Activated CD8-positive, alpha-beta memory T cell treated with anti-CD3 and anti-CD28 coated beads for 4 hours (primary cell): ENCODE measurements at places on chromosomes 16 and 17.
A peak's percentile ranks its signal among the peaks of the same experiment; 100 is the strongest.

- no peak for DNase-seq
These were observed 143.3 kb downstream of the PITPNC1 start for GRCh38 chr17:67520252-67520906.

DNA sequence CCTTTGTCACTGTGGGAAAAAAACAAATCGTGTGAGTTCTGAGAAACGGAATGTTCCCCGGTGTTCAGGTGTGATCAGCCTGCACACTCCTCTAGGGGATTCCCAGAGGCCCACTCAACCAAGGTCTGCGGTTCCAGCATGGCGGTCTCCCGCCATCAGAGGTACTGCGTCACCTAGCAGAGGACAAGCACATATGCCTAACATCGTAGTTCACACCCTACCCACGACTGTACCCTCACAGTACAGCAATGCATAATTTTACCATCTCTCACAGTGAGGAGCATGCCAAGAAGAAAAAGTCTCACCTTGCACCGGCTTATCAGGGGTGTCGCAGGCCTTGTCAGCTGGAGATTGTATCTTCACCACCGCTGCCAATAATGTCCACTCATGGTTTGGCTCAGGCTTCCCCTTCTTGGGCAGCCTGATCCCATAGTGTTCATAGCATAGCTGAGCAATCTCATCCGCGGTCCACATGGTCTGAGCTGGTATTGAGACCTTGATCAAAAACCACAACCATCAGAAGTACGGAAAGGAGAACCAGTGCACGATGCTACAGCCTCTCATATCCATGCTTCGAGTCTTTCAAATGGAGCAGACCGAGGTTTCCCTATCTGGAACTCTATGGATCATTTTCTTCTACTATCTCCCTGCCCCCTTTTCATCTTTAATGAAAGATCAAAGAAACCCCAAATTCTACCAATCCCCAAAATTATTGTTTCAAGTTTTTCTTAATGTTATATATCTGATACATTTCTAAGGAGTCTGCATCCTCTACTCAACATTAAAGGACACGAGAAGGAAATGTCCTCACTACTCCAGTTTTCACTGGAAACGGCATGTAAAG is 2.5 kb downstream of the ADAT1 start:
- DNase-seq = peak; percentile 36

- no peak for DNase-seq
These were observed 669 bp upstream of the CRISPLD2 start for GRCh38 chr16:84818989-84819643.

DNA sequence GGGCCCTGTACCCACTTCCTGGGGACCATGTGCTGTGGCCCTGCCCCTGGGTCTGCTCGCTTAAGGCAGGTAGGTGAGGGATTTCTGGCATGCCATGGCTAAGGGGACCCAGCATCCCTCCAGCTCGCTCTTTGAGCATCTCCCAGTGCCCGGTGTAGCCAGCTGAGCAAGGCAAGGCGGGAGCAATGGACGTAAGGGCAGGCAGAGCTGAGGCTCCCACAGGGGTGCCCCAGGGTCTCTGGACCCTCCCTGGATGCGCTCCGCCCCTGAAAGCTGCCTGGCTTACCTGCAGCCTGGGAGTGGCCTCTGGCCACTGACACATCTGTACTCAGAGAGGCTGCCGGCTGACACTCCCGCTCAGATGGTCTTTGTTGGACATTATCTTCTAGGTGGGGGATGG is 189.9 kb downstream of the IRF8 start:
- no peak for DNase-seq

DNA sequence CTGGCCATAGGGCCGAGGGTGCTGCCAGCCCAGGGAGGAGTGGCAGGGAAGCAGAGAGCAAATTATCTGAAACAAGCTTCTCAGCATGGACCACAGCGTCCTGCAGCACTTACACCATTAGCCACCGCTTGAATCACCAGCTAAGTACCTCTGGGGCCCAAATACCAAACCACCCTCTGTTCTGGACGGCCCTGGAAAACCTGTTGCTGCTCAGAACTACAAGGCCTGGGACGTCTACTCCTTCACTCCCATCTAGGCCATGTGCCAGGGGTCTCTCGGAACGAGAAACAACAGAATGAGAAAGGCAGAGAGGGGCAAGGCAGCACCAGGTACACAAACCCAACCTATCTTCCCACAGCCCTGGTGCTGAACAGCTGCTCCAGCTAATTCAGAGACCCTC is 39.9 kb upstream of the GFOD2 start:
- DNase-seq = no peak

- DNase-seq = no peak
These were observed 58.0 kb upstream of the HNF1B start for GRCh38 chr17:37802712-37803416.

- peak; percentile 90 for DNase-seq
These were observed at the start of gene SETD1A for GRCh38 chr16:30957456-30958174. Gene SETD1A (plus strand): TSS chr16:30957754. CDS start chr16:30958732, 978 bp downstream.

DNA sequence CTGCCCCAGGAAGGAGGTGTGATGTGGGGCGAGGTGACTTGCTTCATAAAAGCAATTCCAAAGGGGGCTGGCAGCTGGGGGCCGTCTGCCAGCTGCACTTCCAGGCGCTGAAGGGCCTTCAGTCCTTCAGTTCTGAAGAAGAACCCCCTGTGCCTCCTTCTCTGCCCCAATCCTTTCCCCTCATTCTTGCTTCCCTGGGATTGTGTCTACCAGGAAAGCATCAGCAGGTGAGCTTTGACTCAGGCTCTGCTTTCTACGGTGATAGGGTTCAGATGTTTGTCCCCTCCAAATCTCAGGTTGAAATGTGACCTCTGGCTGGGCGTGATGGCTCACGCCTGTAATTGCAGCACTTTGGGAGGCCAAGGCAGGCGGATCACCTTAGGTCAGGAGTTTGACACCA is 52.5 kb upstream of the NKD1 start:
- DNase-seq = no peak

GRCh38 chr17:35313875-35314409 is 59.5 kb downstream of the SLFN11 start:
- DNase-seq = no peak

DNA sequence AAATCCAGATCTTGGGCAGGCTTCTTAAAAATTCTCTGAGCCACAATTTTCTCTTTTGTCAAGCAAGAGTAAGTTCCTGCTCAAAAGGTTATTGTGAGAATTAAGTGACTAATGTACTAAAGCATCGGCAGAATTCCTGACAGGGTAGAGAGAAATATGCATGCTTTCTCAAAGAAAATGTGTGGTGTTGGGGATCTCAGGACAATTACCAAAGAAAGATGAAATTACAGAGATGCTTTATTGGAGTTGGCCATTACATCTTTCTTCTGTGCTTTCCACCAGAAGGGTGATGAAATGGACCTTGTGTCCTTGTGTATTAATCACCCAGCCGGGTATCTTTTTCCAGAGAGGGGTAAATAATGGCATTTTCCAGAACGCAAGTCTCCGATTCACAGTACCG is 1.7 kb upstream of the USP43 start:
- no peak for DNase-seq

- DNase-seq = no peak
These were observed 10.2 kb downstream of the MYO18A start for GRCh38 chr17:29169806-29170591.

GRCh38 chr17:82936768-82937171 is 96.9 kb upstream of the ZNF750 start:
- DNase-seq = no peak

DNA sequence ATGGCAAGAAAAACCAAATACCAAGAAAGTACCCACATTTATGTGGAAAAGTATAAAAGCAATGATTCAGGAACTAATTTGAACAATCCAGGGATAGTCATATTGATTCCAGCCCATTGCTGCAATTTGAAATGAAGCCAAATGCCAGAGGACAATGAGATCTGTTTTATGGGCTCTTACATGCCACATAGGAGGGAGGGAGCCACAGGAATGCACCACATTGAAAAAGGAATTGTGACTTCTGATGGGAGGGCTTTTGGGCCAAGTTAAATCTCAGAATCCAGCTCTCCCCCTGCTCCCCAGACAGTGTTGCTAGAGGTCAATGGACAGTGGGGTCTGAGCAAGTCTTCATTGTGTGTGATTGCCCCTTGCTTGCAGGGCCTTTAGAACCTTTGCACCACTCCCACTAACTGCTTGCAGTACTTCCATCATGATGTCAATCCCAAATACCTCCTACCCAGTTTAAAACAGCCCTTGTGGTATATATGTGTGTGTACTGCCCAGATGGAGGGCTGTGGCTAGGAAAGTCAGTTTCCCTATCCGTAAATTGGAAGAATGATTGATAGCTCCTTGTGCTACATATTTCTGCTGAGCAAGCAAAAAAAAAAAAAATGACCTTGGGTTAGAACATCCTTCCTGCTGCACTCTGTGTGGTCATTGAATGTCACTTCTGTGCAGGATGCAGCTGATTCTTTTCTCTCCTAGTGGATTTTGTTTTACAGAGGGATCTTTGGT is 406.8 kb downstream of the UTP18 start:
- DNase-seq = no peak

DNA sequence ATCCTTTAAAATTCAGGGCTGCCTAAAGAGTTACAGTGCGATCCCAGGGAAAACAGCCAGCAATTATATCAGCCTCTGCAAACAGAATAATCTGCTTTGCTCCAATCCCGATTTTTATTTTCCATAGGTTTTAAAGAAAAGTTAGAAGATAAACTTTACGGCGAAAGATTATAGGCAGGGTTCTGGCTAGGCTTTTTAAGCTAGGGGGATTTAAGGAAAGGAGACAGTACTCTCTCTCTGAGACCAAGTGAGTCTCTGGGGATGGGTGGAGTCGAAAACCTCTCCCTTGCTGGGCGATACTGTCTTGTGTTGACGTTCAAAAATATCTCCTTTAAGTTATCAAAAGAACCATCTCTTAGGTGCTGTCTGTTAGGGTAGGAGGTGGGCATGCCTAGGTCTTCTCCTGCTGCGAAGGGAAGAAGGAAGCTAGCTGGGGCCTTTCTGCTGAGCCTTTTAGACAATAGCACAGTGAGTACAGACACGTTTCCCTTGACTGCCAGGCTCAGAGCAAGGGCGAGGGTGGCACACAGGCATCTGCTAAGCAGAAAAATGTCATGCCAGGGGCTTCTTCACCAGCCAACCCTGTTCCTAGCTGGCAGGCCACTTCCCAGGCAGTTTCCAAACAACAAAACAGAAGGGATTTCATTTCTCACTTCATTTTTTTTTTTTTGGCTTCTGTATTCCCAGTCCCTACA is 167.9 kb upstream of the MAF start:
- no peak for DNase-seq

- DNase-seq = no peak
These were observed 515.8 kb upstream of the SALL1 start for GRCh38 chr16:51666821-51667220.

DNA sequence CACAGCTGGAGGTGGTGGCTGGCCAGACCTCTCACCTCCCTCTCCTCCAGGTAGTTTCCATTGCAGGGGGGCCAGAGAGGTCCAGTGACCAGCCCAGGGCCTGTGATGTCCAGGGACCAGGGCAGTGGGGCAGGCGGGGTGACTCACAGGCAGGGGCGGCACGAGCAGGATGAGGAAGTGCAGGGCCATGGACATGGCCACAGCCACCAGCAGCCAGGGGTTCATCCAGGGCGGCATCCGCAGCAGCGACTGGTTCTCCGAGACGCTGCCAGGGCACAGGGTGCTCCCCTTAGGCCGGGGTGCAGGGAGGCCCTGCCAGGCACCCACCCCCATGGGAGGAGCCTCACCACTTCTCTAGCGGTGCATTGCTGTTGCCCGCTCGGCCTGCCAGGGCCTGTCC is 12.9 kb upstream of the P2RX1 start:
- DNase-seq = no peak
